Activated CD8-positive, alpha-beta memory T cell treated with anti-CD3 and anti-CD28 coated beads, Interleukin-2, amount 10 ng/mL, durations not matched to agents 7 days and 5 days (primary cell): ENCODE measurements at places on chromosomes 4 and X. TPM values are rescaled to one million over a fixed set of nuclear protein-coding genes. Genes with fewer than 3 reads are reported as not detected.
A peak's percentile ranks its signal among the peaks of the same experiment; 100 is the strongest.

- DNase-seq: no peak
- no peaks in the 10 kb centered on the region for H3K27me3 ChIP-seq
- H3K4me1 ChIP-seq: no peaks in the 10 kb centered on the region
- H3K4me3 ChIP-seq: no peak overlapping the region
These were observed 451.7 kb upstream of the PITX2 start for GRCh38 chr4:111074523-111075114.

Gene GUCY1A1
- not detected for total RNA-seq

GRCh38 chr4:20831746-20832145 is 131.5 kb downstream of the PACRGL start:
- H3K27me3 ChIP-seq: no peaks in the 10 kb centered on the region
- DNase-seq: no peak
- no peak overlapping the region for H3K27ac ChIP-seq
- no peaks in the 10 kb centered on the region for H3K4me1 ChIP-seq
- H3K36me3 ChIP-seq: no peaks in the 10 kb centered on the region

DNA sequence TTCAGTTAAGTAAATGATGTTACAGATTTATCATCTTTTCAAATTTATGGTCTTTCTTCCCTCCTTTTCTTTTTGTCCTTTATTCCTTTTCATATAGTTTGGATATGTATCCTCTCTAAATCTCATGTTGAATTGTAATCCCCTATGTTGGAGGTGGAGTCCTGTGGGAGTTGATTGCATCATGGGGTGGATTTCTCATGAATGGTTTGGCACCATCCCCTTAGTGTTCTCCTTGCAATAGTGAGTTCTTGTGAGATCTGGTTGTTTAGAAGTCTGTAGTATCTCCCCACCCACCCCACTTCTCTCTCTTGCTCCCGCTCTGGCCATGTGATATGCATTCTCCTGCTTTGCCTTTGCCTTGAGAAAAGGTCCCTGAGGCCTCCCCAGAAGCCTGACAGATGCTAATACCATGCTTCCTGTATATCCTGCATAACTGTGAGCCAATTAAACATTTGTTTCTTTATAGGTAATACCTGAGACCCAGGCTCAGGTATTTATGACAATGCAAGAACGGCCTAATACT is 236.7 kb downstream of the PRDM5 start:
- no peak for DNase-seq
- peaks cover 25% of the 10 kb centered on the region for H3K27me3 ChIP-seq
- H3K36me3 ChIP-seq: no peaks in the 10 kb centered on the region
- no peak overlapping the region for H3K27ac ChIP-seq
- no peak overlapping the region for H3K4me3 ChIP-seq

DNA sequence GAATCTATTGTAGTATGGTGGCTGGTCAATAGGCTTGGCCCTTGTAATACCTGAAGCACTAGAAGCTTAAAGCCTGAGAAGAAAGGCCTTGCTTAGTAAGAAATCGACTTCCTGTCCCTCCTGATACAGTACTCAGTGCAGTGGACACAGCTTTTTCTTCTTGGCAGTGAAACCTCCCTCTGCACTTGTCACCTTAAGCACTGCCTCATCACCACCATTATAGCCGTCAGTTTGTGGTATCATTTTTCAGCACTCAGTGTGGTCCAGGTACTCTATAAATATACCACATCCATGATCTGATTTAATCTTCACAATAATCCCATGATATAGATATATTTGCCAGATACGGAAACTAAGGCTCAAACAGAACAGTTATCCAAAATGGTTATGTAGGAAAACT is 75.2 kb downstream of the PALLD start:
- peaks cover 13% of the 10 kb centered on the region for H3K27me3 ChIP-seq
- H3K36me3 ChIP-seq: no peaks in the 10 kb centered on the region
- no peak overlapping the region for H3K27ac ChIP-seq
- no peak overlapping the region for H3K4me3 ChIP-seq
- no peak for DNase-seq

Gene CCDC158
- total RNA-seq: not detected

DNA sequence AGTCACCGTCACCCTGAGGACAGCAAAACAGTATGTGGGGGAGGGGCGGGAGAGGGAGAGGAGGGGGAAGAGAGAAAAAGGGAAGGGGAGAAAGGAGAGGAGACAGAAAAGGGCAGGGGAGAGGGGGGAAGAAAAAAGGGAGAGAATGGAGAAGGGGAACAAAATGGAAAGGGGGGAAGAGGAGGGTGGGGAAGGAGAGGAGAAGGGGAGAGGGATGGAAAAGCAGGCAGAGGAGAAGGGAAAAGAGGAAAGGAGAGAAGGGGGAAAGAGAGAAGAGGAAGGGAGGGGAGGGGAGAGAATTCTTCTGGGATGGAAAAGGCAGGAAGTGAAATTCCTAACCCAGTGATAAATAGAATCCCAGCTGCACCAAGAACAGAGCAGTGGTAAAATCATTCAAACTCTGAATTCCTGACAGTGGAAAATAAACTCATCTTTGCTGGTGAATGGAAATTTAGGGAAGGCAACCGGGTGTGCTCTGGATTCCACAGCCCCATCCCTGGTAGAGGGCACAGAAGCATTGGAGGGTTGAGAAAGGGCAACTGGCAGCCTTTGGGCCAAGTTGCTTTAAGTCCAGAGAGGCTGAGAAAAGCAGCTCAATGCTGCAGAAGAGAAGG is 244.2 kb downstream of the BCOR start:
- H3K36me3 ChIP-seq: peaks cover 36% of the 10 kb centered on the region
- H3K27ac ChIP-seq: peak overlapping the region; percentile 98
- H3K4me3 ChIP-seq: peak overlapping the region; percentile 91
- no peaks in the 10 kb centered on the region for H3K27me3 ChIP-seq

Gene GABRG1
- not detected for total RNA-seq

DNA sequence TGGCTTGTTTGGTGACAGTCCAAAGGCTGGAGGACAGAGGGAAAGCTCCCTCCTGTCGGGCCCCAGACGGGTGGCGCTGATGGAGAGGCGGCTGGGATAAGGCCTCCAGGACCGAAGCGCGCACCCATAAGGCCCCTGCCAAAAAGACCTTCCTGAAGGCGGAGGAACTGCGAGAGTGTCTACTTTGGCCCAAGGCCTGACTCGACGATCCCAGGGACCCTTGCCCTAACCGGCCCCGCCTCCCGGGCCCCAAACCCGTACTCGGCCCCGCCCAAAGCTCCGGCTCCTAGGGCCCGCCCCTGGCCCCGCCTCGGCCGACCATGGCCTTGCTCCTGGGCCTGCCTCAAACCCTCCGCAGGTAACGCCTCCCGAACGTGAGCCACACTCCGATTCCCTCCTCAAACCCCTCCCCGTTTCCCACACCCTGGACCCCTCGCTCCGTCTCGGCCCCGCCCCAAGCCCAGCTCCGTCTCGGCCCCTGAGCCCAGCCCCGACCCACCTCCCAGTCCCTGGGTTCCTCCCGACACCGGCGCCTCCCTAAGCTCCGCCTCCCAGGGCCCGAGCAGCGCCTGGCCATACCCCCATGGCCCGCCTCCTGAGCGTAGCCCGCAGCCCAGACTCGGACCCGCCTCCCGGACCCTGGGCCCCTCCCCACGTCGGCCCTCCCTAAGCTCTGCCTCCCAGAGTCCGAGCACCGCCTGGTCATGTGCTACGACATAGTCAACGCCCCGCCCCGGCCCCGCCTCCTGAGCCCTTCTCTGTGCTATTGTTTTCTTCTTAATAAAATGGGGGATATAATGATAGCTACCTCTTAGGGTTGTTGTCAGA is 90.0 kb upstream of the DRD5 start:
- peak overlapping the region; percentile 72 for H3K4me3 ChIP-seq
- peaks cover 7% of the 10 kb centered on the region for H3K27me3 ChIP-seq
- peaks cover 17% of the 10 kb centered on the region for H3K4me1 ChIP-seq
- no peaks in the 10 kb centered on the region for H3K36me3 ChIP-seq

DNA sequence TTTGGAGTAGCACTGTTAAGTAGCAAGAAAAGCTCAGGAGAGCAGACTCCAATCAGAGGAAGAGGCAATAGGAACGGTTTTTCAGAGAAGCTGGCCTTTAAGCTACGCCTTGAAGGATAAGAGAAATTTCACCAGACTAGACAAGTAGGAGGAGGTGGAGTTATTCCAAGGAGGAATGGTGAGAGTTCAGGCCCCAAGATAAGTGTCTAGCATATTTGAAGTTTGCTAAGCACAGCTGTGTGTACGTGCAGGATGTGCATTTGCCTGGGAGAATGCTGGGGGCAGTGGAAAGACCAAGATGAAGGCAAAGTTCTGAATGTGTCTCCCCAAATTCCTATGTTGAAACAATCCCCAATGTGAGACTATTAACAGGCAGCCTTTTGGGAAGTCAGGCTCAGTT is 91.6 kb downstream of the SOWAHB start:
- no peaks in the 10 kb centered on the region for H3K4me1 ChIP-seq
- H3K27me3 ChIP-seq: peaks cover 7% of the 10 kb centered on the region
- H3K36me3 ChIP-seq: no peaks in the 10 kb centered on the region
- DNase-seq: no peak

DNA sequence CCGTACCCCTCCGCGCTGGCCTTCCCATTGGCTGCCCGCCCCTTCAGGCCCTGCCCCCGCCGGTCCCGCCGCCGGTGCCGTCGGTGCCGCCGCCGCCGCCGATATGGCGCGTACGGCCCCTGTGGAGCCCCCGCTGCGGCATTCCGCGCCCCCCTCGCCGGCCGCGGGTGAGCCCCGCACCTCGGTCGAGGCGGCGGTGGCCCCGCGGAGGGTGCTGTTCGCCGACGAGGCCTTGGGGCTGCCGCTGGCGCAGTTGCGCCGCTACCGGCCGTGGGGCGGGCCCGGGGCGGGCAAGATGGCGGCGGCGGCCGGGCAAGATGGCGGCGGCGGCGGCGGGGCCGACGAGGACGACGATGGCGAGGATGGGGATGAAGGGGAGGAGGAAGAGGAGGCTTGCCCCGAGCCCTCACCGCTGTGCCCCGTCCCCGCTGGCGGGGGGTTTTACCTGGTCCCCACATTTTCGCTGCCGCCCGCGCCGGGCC is at the start of gene PPP1R3F:
TSS of gene PPP1R3F (plus strand) at position 27 of the 482 bp plus-strand sequence. CDS start at position 104, 77 bp downstream.
- DNase-seq: no peak
- peak within 1 kb of the TSS; percentile 100 for H3K27ac ChIP-seq
- no peaks in the 10 kb centered on the region for H3K27me3 ChIP-seq
- peaks cover 23% of the 10 kb centered on the region for H3K36me3 ChIP-seq

- no peak overlapping the region for H3K4me3 ChIP-seq
- H3K4me1 ChIP-seq: no peaks in the 10 kb centered on the region
- no peaks in the 10 kb centered on the region for H3K27me3 ChIP-seq
- H3K36me3 ChIP-seq: no peaks in the 10 kb centered on the region
These were observed 210.9 kb downstream of the GRID2 start for GRCh38 chr4:92514627-92515026.

- H3K36me3 ChIP-seq: peaks cover 7% of the 10 kb centered on the region
- H3K4me1 ChIP-seq: peaks cover 19% of the 10 kb centered on the region
- no peak overlapping the region for H3K4me3 ChIP-seq
- H3K27me3 ChIP-seq: no peaks in the 10 kb centered on the region
- no peak overlapping the region for H3K27ac ChIP-seq
- no peak for DNase-seq
These were observed 3.3 kb upstream of the HAUS3 start for GRCh38 chr4:2245057-2245786.

DNA sequence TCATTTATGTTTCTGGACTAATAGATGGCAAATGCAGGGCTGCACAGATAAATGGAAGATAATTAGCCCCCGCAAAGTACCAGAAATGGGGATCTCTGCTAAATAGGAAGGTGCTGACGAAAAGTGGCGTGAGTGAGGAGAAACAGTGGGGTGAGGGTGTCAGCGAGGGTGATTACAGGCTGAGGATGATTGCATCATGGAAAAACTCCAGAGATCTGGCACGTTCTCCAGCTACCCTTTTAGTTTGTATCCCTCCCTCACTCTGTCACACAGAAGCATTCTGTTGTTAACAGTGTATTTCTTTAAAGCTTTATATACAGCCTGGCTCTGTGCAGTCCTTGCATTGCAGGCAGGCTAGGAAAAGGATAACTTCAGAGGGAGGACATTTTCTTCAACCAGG is 309.6 kb upstream of the DDX53 start:
- no peak for DNase-seq
- H3K27ac ChIP-seq: no peak overlapping the region
- H3K4me1 ChIP-seq: no peaks in the 10 kb centered on the region
- H3K4me3 ChIP-seq: no peak overlapping the region
- H3K27me3 ChIP-seq: no peaks in the 10 kb centered on the region

DNA sequence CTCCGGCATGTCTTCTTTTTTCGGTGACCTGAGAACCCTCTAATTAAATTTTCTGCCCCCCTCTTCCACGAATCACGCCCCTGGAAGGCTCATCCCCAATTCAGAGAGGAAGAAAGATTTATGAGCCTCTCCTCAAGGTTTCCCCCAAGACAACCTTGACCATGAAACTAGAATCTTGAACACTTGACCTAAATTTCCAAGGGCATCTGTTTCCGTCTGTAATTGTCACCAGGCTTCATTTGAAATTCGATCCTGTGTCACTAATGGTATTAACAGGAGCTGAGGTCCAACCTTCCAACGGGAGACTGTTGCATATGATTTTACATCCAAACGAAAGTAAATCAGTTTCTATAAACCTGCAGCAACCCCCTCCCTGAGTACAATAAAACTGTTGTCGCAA is 139.9 kb upstream of the ZIC3 start:
- no peak overlapping the region for H3K4me3 ChIP-seq
- H3K4me1 ChIP-seq: peaks cover 2% of the 10 kb centered on the region
- H3K27me3 ChIP-seq: peaks cover 52% of the 10 kb centered on the region
- no peak for DNase-seq
- H3K36me3 ChIP-seq: no peaks in the 10 kb centered on the region
- no peak overlapping the region for H3K27ac ChIP-seq

Gene ASB12
- total RNA-seq: not detected

DNA sequence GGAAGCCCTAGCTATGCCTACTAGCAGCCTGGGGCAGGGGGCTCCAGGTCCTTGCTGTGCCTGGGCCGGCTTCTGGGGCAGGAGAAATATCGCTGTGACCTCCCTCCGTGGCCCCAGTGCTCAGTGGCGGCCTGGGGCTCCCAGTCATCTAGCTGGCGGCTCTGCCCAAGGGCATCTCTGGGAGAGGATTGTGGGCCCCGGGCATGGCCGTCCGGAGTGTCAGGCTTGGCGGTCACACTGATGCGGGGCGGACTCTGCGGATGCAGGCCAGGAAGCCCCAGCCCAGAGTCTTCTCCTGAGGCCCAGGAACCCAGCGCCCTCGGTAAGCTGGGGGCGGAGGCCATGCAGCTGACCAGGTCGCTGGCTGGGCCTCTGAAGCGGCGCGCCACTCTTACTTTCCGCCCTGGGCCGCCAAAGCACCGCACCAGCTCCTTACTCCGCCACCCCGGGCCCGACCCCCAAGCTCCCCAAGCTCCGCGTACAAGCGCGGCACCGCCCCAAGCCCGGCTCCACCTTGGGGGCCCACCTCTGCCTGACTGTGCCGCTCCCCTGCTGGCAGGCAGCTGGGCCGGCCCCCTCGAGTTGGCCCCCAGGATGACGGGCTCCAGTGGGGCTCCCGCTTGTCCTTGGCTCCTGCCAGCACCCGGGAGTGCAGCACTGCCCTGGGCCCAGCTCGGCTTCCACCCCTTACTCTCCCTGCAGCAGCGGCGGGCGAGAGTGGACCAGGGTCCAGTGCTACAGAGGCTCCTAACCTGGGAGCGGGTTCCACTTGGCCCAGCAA is 720.0 kb downstream of the PCDH18 start:
- H3K4me3 ChIP-seq: no peak overlapping the region
- DNase-seq: no peak
- no peaks in the 10 kb centered on the region for H3K36me3 ChIP-seq
- no peaks in the 10 kb centered on the region for H3K27me3 ChIP-seq
- H3K4me1 ChIP-seq: no peaks in the 10 kb centered on the region

GRCh38 chr4:39369301-39369700 is 3.1 kb upstream of the RFC1 start:
- no peak for DNase-seq
- no peak overlapping the region for H3K4me3 ChIP-seq
